ENCODE measurements at places on chromosomes 5 and 9.
A peak's percentile ranks its signal among the peaks of the same experiment; 100 is the strongest.

GRCh38 chr5:173670791-173671120 lies 54.3 kb upstream of the BOD1 start:
- no peak for DNase-seq

- DNase-seq = no peak
These were observed 158.8 kb downstream of the C9orf152 start for GRCh38 chr9:110048976-110049698.

- peak; percentile 1 for DNase-seq
These were observed 46.7 kb downstream of the GARNL3 start for GRCh38 chr9:127311239-127311741.

- DNase-seq = no peak
These were observed 57.9 kb upstream of the RICTOR start for GRCh38 chr5:39132128-39132447.

GRCh38 chr9:93680443-93681268 lies 104.3 kb downstream of the PHF2 start:
- DNase-seq = no peak

GRCh38 chr5:172943283-172943841 lies 15.9 kb upstream of the RPL26L1 start:
- DNase-seq = no peak
